Calu3 (cell line): ENCODE measurements at places on chromosomes 7 and 10. TPM values are rescaled to one million over a fixed set of nuclear protein-coding genes. Genes with fewer than 3 reads are reported as not detected.

STRA8 gene
- not detected in 2 replicates for total RNA-seq

GRCh38 chr7:10192074-10192473, 781.6 kb upstream of the PHF14 start:
- DNase-seq: no peak

LRRTM3 gene
- total RNA-seq: not detected in 2 replicates

DNA sequence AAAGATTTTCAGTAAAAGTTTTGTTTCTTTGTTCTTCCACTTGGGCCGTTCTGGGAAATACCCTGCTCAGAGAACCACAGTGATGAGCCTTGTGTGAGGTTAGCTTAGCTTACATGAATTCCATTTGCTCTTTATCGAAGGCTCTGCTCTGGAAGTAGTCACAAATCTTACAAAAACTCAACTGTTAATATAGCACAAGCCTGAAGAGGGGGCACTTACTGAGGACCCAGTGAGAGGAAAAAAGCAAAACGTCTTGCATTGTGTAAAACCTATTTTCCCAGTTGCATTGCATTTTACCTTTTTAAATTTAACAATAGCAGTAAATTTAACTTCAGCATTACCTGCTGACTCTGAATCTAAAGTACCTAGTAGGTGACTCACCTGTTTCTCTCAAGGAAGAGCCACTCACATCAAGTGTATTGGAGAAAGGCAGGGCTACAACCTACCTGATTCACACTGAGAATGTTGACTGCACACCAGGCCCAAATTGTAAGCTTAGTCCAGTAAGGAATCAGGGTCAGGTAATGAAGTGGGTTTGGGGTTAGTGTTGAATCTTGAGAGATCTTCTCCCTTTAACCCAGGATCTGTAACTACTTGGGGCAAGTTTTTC, 42.3 kb downstream of the PPP1R17 start:
- no peak for DNase-seq

- no peak for DNase-seq
Measured at GRCh38 chr7:18320422-18320821, 175.1 kb upstream of the HDAC9 start.

- DNase-seq: no peak
Measured at GRCh38 chr10:75008952-75009351, 102.5 kb upstream of the SAMD8 start.

DNA sequence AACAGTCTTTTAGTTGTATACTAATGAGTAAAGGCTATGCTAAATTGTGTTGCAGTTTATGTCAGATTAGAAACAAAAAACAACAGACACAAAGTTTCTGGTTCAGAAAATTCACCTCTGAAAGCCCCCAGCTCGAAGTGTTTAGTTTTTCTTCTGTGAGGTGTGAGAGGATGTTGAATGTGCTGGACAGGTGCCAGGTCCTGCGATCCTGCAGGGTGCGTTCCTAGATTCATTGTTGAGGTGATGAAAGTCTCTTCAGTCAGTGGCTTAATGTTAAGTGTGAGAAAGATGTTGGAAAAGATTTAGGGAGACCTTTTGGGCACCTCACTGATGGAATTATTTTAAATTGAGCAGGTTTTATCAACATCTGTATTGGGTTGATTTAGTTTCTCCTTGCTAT, 287.3 kb downstream of the SDK1 start:
- no peak for DNase-seq

DNA sequence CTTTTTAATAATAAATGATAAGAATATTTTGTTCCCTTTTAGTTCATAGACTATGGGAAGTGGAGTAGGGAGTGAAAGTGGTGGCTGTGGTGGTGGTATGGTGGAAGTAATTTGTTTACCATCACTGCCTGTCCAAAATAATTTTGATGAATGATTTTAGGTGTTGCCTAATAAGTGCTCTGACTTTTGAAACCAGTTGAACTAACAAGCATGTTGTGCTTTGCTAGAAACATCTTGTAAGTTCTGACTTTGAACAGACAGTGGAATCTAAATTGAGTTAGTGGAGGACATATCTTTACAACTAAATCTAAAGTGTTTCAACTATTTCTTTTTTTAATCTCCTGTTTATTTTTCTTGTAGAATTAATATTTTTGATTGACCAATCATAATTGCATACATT, 49.7 kb downstream of the ZEB1 start:
- DNase-seq: no peak

VAX1 gene
- total RNA-seq: not detected in 2 replicates

NPY4R gene
- total RNA-seq: not detected in 2 replicates

FAM204A gene
- 34.0 and 40.6 TPM in 2 replicates for total RNA-seq

- DNase-seq: no peak
Measured at GRCh38 chr10:83037653-83038052, 1101.7 kb upstream of the GHITM start.
